NCI-H1105 (cell line): ENCODE measurements at places on chromosomes 3 and 15.

- DNase-seq = no peak
These were observed 111.5 kb downstream of the FILIP1L start for GRCh38 chr3:100002599-100003350.

GRCh38 chr3:62436785-62437184 lies 63.4 kb upstream of the FEZF2 start:
- DNase-seq = no peak

GRCh38 chr15:89187986-89188514 lies 33.3 kb downstream of the RLBP1 start:
- DNase-seq = no peak

DNA sequence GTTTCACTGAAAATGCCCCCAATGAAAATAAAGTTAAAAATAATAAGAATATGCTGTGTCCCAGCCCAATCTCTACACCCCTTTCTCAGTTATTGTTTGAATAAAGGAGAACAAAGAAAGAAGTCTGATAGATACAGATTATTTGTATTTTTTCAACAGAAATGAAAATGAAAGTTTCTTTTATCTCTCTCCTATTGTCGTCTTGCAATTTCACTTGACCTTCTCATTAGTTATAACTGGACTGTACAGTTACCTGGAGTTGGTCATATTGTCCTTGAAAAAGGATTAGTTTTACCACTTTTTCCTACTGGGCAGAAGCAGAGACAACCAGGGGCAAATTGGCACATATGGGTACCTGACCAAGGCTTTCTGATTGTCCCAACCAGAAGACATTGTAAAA lies 440.0 kb downstream of the PDCD6IP start:
- no peak for DNase-seq

DNA sequence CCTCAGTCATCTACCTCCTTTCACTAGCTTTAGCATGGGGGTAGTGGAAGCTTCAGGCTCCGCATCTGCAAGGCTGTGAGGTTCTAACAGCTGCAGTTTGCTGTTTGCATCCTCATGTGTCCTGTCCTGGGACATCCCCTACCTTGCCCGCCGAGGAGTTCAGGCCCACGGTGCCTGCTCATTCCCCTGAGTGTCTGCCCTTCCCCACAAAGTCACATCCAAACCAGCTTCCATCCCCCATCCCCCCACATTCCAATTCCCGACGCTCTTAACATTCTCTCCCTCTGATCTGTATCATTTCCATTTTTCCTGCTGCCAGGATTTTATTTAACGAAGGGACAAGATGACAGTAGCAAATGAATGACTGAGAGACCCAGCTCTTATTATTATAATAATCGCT lies 43.8 kb downstream of the HRH1 start:
- DNase-seq = no peak
